Cardiac muscle cell (in vitro differentiated cells and primary cell): ENCODE measurements at places on chromosomes 4 and X. TPM values are rescaled to one million over a fixed set of nuclear protein-coding genes. Genes with fewer than 3 reads are reported as not detected.

The RNF212 gene
- polyA plus RNA-seq: 1.7 and 7.1 TPM in 2 replicates

The TCEAL6 gene
- not detected in 2 replicates for polyA plus RNA-seq

The ADAMTS3 gene
- polyA plus RNA-seq: 1.2 and 3.3 TPM in 2 replicates

The SYNPO2 gene
- polyA plus RNA-seq: 10.0 and 14.7 TPM in 2 replicates

The AFF2 gene
- 4.4 and 5.4 TPM in 2 replicates for polyA plus RNA-seq

The DGAT2L6 gene
- not detected in 2 replicates for polyA plus RNA-seq

The FATE1 gene
- not detected in 2 replicates for polyA plus RNA-seq

The CFAP99 gene
- 0.10 TPM in 1 of 2 replicates, not detected in the other for polyA plus RNA-seq

The EMCN gene
- polyA plus RNA-seq: 0.28 and 4.1 TPM in 2 replicates

The TLR3 gene
- not detected in 2 replicates for polyA plus RNA-seq

The PNMA3 gene
- 8.9 and 20.3 TPM in 2 replicates for polyA plus RNA-seq

The WAS gene
- 1.7 and 4.3 TPM in 2 replicates for polyA plus RNA-seq

The MAGEA6 gene
- polyA plus RNA-seq: not detected in 2 replicates

The RP2 gene
- polyA plus RNA-seq: 3.8 and 5.4 TPM in 2 replicates

The SLC16A2 gene
- polyA plus RNA-seq: 8.7 and 11.8 TPM in 2 replicates

The MAGEA1 gene
- not detected in 2 replicates for polyA plus RNA-seq

The TLL1 gene
- not detected in 2 replicates for polyA plus RNA-seq

The GNL3L gene
- polyA plus RNA-seq: 7.9 and 8.4 TPM in 2 replicates

The GPRIN3 gene
- 5.1 and 7.1 TPM in 2 replicates for polyA plus RNA-seq

The CNGA1 gene
- polyA plus RNA-seq: 0.54 and 2.2 TPM in 2 replicates

The PRRG1 gene
- polyA plus RNA-seq: 10.5 and 12.2 TPM in 2 replicates

The PFKFB1 gene
- polyA plus RNA-seq: 0.15 and 0.51 TPM in 2 replicates

The ANTXR2 gene
- polyA plus RNA-seq: 79.6 and 101 TPM in 2 replicates

The SSX4B gene
- polyA plus RNA-seq: not detected in 2 replicates

The RAI2 gene
- 3.4 and 4.3 TPM in 2 replicates for polyA plus RNA-seq

The ZNF182 gene
- 3.1 and 6.3 TPM in 2 replicates for polyA plus RNA-seq

The TREX2 gene
- polyA plus RNA-seq: not detected in 2 replicates

The CT55 gene
- polyA plus RNA-seq: not detected in 2 replicates

The TBL1X gene
- polyA plus RNA-seq: 21.8 and 28.8 TPM in 2 replicates

The ZXDA gene
- polyA plus RNA-seq: 1.5 and 2.5 TPM in 2 replicates

The DACH2 gene
- 0.65 TPM in 1 of 2 replicates, not detected in the other for polyA plus RNA-seq

The MXRA5 gene
- 0.05 TPM in 1 of 2 replicates, not detected in the other for polyA plus RNA-seq

The SERPINA7 gene
- polyA plus RNA-seq: not detected in 2 replicates

The RTL3 gene
- not detected in 2 replicates for polyA plus RNA-seq

The MSANTD1 gene
- polyA plus RNA-seq: 0.37 and 0.92 TPM in 2 replicates

The SSX1 gene
- not detected in 2 replicates for polyA plus RNA-seq

The ITM2A gene
- polyA plus RNA-seq: 20.8 and 24.1 TPM in 2 replicates
